AG10803 (cell line): ENCODE measurements at places on chromosomes 1 and 21.

DNA sequence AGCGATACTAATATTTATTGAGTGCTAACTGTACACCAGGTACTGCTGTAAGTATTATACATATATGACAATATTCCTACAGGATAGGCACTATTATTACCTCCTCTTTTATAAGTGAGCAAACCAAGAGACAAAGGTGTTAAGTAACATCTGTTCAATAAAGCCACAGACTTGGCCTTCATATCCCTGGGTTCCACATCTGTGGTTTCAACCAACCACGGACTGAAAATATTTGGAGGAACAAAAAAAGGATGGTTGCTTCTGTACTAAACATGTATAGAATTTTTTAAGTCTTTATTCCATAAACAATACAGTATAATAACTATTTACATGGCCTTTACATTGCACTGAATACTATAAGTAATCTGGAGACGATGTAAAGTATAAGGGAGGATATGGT is 95.1 kb downstream of the RERE start:
- DNase-seq: no peak

DNA sequence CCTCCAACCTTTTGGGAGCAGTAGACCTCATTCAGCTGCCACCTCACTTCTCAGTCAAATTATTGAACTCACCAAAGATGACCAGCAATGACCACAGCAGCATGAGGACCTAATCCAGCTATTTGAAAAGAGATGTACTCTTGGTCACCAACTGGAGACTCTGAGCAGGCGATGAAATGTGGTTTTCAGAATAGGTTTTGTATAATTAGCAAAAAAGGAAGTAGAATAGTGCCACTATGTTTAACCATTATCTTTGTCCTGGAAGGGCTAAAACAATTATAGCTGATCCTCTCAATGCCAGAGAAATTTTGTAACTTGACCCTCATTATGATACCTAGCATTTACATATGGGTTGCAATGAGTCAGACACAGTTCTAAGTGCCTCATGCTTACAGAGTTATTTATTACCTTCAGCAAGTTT is at the start of gene FCRL2:
Gene FCRL2, minus strand, starts transcription at position 162 of the 421 bp plus-strand sequence. Its CDS starts 59 bp downstream, at position 103.
- no peak for DNase-seq

DNA sequence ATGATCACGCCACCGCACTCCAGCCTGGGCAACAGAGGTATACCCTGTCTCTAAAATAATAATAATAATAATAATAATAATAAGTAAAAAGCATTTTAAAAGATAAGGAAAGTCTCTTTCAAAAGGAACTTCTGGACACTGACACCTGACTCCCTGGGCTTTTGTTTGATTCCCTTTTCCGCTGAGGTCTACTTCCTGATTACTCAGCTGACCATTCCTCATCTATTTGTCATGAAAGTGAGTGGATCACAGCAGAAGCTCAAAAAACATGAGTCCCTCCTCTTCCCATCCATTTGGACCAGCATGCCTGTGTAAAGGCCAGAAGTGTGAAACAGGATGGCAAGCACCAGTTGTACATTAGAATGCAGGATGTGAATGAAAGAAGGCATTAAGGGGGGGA is 61.1 kb upstream of the FBXO28 start:
- DNase-seq: peak; percentile 34

- DNase-seq: peak; percentile 3
Observed at GRCh38 chr1:181676269-181676668, 193.0 kb downstream of the CACNA1E start.

DNA sequence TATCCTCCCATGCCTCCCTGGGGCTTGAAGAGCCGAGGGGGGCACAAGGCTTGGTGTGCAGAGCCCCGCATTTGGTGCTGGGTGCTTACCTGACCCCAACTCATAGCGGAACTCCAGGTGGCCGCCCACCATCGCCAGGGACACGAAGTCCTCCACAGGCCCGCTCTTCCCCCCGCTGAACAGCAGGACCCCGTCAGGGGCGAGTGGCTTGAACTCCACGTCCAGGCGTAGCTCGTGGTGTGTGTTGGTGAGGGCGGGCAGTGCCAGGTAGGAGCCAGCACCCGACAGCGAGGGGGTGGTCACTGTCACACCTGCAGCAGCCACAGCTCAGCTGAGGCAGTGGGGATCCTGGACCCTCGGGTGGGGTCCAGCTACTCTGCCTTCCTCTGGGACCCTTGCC is 17.2 kb downstream of the LDLRAD2 start:
- DNase-seq: no peak
